ENCODE measurements at places on chromosomes 6 and 20. TPM values are rescaled to one million over a fixed set of nuclear protein-coding genes. Genes with fewer than 3 reads are reported as not detected.

The GDAP1L1 gene
- total RNA-seq, result 0.35 TPM

The MAS1 gene
- 0.08 TPM for total RNA-seq

The HLA-DOB gene
- 0.63 TPM for total RNA-seq

GRCh38 chr6:167528976-167529375 is 204.1 kb downstream of the TTLL2 start:
- no peak for DNase-seq

DNA sequence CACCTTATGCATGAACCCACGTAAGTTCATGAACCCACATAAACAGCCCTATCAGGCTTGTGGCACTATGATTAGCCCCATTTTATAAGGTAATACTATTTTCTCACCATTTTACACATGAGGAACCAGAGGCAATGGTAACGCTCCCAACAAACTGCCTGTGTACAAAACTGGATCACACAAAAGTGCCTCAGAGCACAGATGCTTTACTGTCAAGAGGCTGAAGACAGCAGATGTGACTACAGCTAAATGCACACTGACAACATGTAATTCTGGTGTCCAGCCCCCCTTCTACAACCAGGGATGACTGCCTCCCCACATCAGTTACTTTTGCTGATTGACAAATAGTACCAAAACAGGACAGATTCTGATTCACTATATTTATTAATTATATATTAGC is 69.6 kb downstream of the GMDS start:
- DNase-seq, result no peak

- DNase-seq, result no peak
Observed at GRCh38 chr6:142761756-142762155, 183.2 kb downstream of the HIVEP2 start.

All from heart left ventricle (tissue), 16 donors.